Left lung (tissue), 14 donors: ENCODE measurements at places on chromosomes 4 and X.

- no peak for DNase-seq
These were observed 29.5 kb downstream of the ARHGAP10 start for GRCh38 chr4:147761218-147761883.

DNA sequence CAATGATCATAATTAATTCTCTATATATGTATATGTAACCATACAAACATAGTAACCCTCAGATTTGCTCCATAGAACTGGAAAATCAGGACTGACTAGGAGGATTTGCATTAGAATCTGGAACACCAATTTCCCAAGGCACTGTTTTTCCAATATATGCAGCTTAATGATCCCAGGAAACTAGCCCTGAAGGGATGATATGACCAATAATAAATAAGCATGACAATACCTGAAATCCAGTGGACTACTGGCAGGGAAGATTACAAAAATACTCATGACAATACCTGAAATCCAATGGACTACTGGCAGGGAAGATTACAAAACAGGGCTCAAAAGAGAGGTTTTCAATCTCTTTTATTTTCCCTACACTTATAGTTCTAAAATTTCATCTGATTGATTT is 98.4 kb downstream of the PCDH7 start:
- no peak for DNase-seq

DNA sequence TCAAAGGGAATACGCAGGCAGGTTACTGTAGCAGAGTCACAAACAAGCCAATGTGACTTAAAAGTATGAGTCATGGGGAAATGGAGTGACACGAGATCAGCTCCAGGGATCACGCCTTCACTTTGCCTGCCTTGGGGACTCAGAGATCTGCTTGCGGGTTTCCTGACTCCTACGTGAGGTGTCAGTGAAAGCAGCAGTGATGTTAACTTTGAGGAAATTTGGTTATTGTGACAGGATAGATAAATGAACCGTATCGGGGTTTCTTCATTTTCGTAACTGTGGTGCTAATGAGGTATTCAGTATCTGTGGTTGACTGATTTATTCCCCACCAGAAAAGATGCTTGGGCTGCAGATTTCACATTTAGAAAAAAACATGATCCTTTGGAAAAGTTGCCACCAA is 383.3 kb upstream of the ZFP42 start:
- DNase-seq = no peak

GRCh38 chr4:56099378-56099786 is 150.6 kb downstream of the CEP135 start:
- DNase-seq = no peak

DNA sequence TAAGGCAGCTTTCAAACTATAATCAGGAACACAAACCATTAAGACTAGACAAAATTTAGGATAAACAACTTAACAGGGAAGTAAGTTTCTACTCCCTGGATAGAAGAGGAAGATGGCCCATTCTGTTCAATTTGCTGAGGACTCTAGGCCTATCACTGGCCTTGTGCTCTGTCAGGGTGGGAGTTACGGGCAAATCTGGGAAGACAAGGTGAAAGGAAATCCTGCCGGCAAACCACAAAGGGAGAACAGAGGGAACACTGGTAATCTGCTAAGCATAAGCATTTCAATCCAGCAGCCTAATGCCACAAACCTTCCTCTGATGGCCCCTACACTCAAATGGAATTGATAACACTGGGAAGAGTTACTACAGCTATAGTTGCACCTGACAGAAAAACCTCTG is 8.3 kb downstream of the GPR82 start:
- DNase-seq = no peak

DNA sequence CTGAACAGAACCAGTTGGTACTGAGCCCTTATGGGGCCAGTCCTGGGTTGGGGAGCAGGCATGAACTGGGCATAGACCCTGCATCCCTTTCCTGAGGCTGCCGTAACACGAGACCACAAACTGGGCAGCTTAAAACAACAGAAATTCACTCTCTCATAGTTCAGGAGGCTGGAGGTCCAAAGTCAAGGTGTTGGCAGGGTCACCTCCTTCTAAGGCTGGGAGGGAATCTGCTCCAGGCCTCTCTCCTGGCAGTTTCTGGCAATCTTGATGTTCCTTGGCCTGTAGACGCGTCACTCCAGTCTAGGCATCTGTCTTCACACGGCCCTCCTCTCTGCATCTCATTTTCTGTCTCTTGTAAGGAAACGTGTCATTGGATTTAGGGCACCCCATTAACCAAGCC is 19.8 kb upstream of the SORCS2 start:
- DNase-seq = no peak

GRCh38 chr4:126701756-126702155 is 931.0 kb upstream of the INTU start:
- no peak for DNase-seq

- no peak for DNase-seq
These were observed 9.0 kb upstream of the PAGE5 start for GRCh38 chrX:55210931-55211677.

- no peak for DNase-seq
These were observed 30.2 kb downstream of the AFF2 start for GRCh38 chrX:148530464-148531077.

DNA sequence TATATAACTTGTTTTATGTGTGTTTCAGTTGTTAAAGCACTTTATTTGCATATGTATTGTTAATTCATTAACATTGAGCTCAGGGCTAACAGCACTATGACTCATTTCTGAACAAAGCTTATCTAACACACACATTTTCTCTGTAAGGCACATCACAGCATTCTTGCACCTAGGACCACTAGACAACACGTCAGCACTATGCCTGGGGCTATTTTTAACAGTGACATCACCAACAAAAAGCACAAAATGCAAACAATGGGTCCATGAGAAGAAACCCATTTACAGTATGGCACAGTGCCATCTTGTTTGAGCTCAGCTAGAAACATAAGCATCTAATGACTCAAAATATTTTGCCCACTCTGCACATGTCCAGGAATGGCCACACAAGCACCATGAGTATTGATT is 124.4 kb downstream of the RELL1 start:
- no peak for DNase-seq

- DNase-seq = no peak
These were observed 185.0 kb upstream of the FAM241A start for GRCh38 chr4:111960241-111960667.

DNA sequence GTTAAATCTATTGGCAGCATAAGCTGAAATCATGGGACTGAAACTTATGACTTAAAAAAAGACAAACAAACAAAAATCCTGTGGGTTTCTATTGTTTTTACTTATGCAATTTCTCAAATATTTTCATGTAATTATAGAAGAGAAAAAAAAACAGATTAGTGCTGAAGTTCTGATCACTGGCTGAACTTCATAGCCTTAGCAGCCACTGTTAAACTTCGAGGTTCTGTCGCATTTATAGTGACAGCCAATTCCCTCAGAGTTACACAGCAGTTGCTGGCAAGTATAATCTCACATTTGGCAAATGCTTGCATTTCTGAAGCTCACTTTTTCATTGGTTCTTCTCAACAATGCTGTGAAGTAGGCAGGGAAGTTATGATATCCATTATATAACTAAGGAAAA is 748.9 kb upstream of the MAGEB2 start:
- DNase-seq = peak; percentile 16

GRCh38 chr4:152245680-152246079 is 290.2 kb downstream of the FBXW7 start:
- no peak for DNase-seq

GRCh38 chr4:163404580-163404979 is 60.9 kb downstream of the NPY5R start:
- DNase-seq = no peak

GRCh38 chr4:137677863-137678262 is 145.6 kb upstream of the PCDH18 start:
- no peak for DNase-seq

DNA sequence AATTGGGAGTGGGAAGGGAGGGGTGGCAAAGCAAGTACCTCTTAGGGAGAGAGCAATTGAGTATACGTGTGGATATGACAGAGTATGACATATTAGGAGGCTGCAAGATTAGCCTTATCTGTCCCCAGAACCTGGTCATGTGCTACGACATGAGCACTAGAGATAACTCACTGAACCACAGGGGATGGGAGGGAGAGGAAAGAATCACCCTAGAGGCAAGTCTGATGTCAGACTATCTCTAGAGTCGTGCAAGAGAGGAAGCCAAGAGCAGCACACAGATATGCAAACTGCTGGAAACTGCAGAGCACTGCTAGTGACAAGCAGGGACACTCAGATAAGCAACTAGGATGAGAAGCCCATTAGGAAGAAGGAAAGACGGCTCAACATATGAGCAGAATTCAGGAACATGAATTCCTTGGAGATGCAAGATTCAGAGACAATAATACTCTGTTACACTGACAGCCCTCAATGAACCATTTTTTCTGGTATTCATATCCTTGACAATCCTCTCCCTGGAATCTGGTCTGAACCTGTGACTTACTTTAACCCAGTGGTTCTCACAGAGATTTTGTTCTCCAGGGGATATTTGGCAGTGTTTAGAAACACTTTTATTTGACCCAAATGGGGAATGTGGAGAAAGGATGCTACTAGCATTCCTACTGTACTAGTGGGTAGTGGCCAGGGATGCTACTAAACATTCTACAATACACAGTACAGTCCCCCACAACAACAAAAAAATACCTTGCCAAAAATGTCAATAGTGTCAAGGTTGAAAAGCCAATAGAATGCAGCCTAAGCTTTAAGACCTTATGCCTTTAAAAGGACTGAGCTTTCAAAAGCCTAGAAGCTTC is 84.0 kb upstream of the BMP2K start:
- DNase-seq = no peak

DNA sequence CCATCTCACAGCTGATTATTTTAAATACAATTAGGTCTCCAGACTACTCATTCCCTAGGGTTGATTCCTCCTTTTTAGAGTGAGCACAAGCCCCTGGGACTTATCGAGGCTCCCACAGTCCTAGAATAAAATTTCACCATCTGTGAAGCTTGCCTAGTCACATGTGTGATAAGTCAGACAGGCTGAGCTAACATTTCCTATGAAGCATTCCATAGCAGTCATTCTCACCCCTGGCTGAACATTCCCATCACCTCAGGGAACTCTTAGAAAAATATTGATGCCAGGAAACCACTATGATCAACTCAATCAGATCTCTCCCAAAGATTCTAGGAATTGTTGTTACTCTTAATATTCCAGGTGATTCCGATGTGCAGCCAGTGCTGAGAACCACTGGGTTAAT is 37.7 kb downstream of the ARHGEF9 start:
- no peak for DNase-seq

DNA sequence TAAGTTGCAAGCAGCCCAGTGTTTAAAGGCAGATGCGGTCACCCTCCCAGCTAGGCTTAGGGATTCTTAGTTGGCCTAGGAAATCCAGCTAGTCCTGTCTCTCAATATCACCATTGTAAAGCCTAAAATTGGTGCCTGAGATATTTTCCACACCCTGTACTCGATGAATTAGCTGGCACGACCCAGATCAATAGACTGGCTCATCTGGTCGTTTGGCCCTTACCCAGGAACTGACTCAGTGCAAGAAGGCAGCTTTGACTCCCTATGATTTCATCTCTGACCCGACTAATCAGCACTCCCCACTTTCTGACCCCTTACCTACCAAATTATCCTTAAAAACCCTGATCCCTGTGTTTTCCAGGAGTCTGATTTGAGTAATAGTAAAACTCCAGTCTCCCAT is 384.9 kb upstream of the SLC7A11 start:
- no peak for DNase-seq

DNA sequence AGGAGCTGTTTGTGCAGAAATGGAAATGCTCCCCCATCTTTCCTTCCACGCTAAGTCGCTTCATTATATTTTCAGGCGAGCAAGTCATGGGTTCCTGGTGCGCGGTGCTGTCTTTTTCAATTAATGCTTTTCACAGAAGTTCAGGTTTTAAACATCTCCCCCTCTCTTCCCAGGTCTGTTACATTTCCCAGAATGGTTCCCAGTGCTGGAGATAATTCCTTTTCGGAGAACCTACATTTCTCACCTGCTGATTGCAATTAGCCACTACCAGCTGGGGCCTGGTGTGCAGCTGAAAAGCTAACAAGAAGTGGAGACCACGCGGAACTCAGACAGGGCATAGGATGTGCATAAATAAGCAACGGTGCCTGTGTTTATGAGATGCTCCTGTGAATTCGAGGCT is 217.8 kb downstream of the MID1IP1 start:
- no peak for DNase-seq

DNA sequence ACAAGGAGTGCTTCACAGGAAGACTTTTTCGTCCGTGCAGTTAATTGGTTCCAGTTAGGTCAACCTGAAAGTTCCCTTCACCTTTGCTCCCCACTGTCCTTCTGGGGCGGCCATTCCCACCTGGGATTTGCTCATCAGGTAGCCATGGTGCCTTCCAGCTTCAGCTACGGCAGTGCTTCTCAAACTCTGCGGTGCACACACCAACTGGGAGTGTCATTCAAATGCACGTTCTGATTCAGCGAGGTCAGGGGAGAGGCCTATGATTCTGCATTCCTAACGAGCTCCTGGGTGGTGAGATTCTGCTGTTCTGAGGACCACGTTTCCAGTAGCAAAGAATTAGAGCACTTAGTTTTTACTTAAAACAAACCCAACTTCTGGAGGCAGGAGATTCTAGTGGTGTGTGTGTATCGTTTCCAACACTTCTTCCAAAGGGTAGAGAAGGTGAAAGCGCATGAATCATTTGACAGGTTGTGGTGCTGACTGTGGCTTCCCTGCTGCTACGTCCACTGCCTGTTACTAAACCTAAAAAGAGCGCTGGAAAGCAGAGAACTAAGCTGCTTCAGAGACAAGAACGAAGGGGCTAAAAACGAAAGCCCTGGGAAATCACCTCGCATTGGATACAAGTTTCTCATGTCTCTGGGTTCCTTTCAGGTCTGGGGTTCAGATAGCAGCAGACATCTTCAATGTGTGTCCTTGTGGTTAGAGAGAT is 4.7 kb upstream of the HELT start:
- no peak for DNase-seq

DNA sequence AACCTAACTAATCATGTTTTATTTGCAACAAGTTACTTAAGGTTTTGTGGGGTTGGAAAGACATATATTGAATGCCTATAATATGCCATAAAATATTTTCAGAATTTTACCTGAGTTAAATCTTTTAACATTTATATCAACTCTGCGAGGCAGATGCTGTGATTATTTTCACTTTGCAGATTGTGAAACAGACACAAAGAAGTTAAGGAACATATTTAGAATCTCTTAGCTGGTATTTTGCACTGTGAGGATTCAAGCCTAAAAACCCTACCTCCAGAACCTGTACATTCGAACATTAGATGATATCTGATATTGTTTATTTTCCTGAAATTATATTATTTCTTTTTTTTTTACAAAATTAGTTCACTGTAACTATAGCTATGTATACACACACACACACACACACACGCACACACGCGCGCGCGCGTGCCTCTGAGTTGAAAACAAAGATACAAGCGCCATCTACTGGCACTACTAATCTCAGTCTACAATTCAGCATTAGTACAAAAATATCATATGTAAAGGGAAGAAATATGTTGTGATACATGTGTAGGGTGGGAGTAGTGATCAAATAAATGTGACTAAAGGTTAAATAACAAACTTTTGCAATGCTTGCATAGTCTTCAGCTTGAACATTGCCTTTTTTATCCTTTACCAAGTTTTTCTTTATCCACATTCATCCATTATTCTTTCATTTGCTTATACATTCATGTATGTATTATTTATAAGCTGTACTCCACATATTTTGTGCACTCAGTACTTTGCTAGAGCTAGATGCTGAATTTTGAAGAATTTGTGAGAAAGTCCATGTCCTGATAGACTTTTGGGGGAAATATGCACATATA is 61.5 kb downstream of the ANXA10 start:
- DNase-seq = peak; percentile 74
